Lower lobe of right lung (tissue), 2 donors: ENCODE measurements at places on chromosomes 13 and 19. TPM values are rescaled to one million over a fixed set of nuclear protein-coding genes. Genes with fewer than 3 reads are reported as not detected.

DNA sequence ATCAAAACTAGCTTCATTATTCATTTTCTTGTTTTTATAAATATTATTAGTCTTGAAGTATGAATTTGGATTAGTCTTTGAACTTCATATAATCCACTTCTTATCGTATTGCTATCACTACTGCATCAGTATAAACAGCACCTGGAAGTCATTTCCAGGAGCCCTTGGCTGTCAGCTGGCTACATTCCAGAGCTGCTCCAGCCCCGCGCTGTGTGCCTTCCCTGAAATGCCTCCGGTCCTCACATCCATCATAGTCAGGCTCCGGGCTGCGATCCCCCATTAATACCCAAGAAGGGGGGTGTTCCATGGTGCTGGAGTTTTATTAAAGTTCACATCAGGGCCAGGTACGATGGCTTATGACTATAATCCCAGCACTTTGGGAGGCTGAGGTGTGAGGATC lies 124.3 kb upstream of the GJB6 start:
- DNase-seq, result no peak

GRCh38 chr13:99507054-99507453 lies 5.8 kb downstream of the TM9SF2 start:
- no peak for DNase-seq

Gene KLK13
- 0.56 TPM for total RNA-seq

Gene ZNF534
- total RNA-seq, result 0.18 TPM

DNA sequence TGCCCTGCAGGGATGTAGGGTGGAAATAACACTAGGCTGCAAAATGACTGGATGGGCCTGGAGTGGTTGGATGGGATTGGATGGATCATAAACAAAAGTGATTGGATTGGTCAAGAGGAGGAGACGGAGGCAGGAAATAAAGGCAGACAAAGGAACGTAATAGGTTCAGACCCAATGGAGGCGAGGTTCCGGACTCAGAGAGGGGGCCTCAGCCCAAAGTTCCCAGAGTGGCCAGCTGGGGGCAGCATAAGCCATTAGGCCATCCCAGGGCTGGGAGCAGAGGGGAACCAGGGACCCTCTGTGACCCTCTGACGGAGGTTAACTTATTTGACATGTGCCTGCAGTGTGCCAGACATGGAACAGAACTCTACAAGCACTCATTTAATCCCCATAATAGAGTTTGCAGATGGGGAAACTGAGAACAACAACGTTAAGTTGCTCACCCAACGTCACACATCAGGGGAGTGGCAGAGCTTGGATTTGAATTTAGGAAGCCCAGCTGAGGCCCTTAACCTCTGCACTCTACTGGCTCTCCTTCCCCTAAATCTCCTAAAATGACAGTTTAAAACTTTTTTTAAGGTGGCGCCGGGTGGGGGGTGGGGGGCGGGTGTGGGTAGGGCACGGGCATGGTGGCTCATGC lies 15.3 kb upstream of the MAP1S start:
- DNase-seq, result peak; percentile 68

- DNase-seq, result no peak
Measured at GRCh38 chr13:99307247-99307646, at the start of gene GPR183. Gene GPR183, minus strand, starts transcription at chr13:99307399. Its CDS starts 11,254 bp downstream, at chr13:99296145.

Gene KLK12
- total RNA-seq, result 1.9 TPM

DNA sequence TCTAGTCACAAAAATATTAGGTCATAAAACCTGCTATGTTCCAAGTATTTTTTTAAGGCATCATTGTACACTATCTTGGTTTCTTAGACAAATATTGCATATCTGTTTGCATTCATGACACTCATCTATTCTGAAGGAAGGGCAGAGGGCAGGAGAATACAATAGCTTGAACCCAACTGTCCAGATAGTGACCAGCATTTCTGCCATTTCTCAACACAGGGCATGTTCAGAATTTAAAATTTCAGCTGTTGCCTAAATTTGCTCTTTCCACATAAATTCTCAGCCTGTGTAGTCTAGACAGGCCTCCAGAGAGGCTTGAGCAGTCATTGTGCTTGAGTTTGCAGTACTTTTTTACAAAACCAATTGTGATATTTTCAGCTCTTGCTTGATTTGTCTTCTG lies 119.5 kb downstream of the ZAR1L start:
- DNase-seq, result no peak

Gene CATSPERD
- 6.4 TPM for total RNA-seq

GRCh38 chr19:16204005-16204294 lies 6.2 kb downstream of the AP1M1 start:
- DNase-seq, result no peak

- no peak for DNase-seq
Measured at GRCh38 chr13:41325752-41326151, 14.7 kb downstream of the NAA16 start.

- DNase-seq, result no peak
Measured at GRCh38 chr13:30305456-30305970, 1.8 kb downstream of the KATNAL1 start.

Gene MBD3L2
- not detected for total RNA-seq

DNA sequence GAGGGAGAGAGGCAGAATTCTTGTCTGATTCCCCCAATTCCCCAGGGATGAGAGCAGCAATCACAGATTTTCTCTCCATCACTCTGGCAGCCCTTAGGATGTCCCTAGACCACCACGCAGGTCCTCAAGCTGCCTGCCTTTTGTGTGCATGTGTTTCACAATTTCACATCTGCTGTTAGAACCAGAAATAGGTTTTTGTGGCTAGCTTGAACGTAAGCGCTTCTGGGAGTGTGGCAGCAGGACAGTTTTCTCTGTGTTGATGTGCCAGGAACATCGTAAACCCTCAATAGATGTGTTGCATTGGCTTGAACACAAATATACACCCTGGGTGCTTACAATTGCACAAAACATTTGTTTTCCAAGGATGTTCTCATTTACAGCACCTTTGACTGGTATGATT lies 78.8 kb upstream of the TMTC4 start:
- no peak for DNase-seq

GRCh38 chr13:59318320-59318930 lies 845.3 kb downstream of the DIAPH3 start:
- DNase-seq, result no peak

DNA sequence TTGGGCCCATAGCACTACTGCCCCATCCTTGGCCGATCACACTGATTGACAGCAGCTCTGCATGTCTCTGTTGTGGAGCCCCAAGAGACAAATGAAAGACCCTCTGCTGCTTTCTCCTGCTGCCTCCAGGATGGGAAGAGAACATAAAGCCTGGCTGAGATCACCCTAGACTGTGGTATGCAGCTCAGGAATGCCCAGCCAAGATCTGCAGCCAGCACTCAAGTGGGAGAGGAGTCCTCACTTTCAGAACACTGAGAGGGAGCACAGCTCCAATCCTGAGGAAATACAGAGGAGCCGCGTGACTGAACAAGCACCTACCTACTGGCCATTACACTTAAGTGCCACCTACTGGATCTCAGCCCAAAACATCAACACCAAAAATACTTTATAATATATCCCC lies 203.0 kb downstream of the POSTN start:
- DNase-seq, result no peak

Gene LYL1
- total RNA-seq, result 27.2 TPM

Gene CABP5
- not detected for total RNA-seq

GRCh38 chr19:6530386-6531162 lies at the start of gene TNFSF9:
Gene TNFSF9, plus strand, starts transcription at chr19:6531026. Its CDS starts 11 bp downstream, at chr19:6531037.
- peak; percentile 93 for DNase-seq

DNA sequence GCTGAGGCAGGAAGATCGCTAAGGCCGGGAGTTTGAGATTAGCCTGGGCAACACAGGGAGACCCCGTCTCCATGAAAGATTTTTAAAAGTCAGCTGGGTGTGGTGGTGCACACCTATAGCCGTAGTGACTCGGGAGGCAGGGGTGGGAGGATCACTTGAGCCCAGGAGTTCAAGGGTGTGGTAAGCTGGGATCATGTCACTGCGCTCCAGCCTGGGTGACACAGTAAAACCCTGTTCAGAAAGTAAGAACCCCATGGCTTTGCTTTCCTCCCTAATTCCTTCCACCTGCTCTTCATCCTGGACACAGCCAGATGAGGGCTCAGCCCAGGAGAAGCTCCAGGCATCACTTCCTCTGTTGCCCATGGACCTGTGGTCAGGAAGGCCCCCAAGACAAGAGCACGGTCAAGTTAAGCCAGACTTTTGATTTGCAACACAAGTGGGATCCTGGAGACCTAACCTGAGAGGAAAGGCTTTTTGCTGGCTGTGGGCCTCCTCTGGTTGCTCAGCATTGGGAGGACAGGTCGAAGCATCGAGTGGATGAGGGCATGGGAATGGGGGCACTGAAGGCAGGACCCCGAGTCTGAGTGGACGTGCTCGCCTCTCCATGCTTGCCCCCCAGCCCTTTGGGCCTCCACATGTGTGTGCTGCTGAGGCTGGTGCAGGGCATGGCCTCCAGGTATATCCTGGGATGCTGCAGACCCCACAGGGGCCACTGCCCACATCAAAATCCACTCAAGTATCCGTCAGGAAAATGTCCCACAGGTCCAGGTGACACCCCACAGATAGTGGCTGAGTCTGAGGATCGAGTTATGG lies 25.4 kb downstream of the TUBA3C start:
- no peak for DNase-seq

Gene C19orf38
- total RNA-seq, result 11.7 TPM

- DNase-seq, result no peak
Measured at GRCh38 chr13:37621811-37622361, 23.3 kb upstream of the POSTN start.

- DNase-seq, result no peak
Measured at GRCh38 chr19:32719611-32720059, at the start of gene TDRD12. Gene TDRD12, plus strand, starts transcription at chr19:32719767. Its CDS starts 306 bp downstream, at chr19:32720073.

Gene YJEFN3
- 6.6 TPM for total RNA-seq

GRCh38 chr13:110055089-110055488 lies 251.9 kb downstream of the COL4A1 start:
- no peak for DNase-seq

Gene ZNF497
- total RNA-seq, result 2.5 TPM

Gene ALKBH7
- 61.5 TPM for total RNA-seq

DNA sequence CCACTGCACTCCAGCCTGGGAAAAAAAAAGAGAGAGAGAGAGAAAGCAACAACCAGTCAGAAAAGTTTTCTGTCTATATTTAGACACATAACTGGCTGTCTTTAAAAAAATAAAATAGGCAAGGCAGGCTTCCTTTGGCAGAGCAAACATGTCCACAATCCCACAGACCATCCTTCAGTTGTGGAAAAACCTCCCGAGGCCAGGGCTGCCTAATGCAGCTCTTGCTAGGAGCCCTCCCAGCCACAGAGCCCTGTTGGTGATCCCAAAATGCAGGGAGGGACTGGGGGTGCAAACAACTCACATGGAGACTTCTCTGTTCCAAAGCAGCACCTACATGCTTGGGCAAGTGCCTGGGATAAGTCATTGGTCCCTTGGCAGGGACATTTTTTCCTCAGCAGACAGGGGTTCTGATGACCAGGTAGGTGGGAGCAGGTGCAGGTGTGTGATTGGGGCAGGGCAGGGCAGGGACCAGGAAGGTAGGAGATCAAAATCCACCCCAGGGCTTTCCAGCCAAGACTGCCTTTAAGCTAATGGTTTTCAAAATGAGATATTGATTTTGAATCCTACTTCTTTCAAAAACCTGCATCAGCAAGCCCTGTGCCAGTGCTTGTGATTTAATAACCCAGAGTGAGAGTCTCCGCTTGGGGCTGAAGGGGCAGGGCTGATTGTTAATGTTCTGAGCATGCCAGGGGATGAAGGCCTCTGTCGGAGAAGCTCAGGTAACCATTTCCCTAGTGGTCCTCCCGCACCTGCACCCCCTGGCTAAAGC lies 178.5 kb downstream of the USP12 start:
- no peak for DNase-seq
